Activated CD4-positive, alpha-beta T cell treated with anti-CD3 and anti-CD28 coated beads, Interleukin-2, amount 10 ng/mL, durations not matched to agents 7 days and 5 days (primary cell): ENCODE measurements at places on chromosomes 1 and 21.
A peak's percentile ranks its signal among the peaks of the same experiment; 100 is the strongest.

DNA sequence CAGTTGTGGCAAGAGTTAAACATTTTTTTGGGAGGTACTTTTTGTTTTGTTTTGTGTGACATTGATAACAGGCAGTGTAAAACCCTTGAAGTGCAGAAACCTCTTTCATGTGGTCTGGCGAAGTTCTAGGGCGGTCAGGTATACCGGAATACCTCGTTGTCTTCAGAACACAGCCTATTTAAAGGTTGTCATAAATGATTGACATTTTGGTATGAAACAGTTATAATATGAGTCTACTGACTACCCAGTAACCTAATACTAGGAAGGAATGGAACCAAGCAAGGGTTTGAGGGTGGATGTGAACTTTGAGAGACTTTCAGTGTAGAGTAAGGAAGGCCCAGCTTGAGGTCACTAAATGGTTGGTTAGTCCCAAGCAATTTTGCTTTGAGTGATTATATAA is 40.5 kb downstream of the PATJ start:
- DNase-seq: peak; percentile 86

DNA sequence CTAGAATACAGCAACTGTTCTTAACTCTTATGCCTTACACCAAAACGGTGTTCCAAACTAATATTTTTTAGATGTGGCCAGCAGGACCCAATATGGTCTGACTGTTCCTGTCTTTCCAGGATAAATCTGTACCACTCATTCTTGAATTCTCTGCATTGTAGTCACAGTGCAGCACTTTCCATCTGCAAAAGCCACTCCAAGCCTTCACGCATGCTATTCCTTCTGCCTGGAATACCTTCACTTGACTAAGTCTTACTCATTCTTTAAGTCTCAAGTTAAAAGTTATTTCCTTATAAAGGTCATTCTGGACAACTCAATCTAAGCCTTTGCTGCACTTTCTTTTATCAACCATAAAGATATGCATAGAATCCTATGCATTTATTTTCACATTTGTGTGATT is 1194.5 kb downstream of the PLA2G4A start:
- no peak for DNase-seq

GRCh38 chr21:42027822-42028765 is 17.9 kb upstream of the ZBTB21 start:
- no peak for DNase-seq

GRCh38 chr1:103171041-103171590 is 62.8 kb upstream of the COL11A1 start:
- no peak for DNase-seq

GRCh38 chr1:156889802-156890580 is 3.5 kb upstream of the PEAR1 start:
- DNase-seq: peak; percentile 57

- DNase-seq: no peak
These were observed 23.9 kb downstream of the RNF2 start for GRCh38 chr1:185069202-185069772.

DNA sequence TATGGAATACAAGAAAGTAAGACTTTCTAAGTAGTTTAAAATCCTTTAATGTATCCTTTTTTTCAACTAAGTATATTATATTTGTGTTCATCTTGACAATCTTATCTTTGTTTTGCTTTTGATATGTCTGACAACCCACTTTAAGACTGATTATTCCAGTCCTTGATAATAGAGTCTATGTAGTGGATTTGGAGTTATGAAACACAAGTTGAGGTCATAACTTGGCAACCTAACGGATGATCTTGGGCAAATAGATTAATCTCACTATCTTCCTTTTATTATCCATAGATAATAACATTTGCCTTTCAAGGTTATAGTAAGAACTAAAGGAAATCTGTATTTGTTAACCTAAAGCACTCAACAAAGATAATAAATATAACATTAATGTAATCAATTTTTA is 4.8 kb upstream of the GBP2 start:
- no peak for DNase-seq

DNA sequence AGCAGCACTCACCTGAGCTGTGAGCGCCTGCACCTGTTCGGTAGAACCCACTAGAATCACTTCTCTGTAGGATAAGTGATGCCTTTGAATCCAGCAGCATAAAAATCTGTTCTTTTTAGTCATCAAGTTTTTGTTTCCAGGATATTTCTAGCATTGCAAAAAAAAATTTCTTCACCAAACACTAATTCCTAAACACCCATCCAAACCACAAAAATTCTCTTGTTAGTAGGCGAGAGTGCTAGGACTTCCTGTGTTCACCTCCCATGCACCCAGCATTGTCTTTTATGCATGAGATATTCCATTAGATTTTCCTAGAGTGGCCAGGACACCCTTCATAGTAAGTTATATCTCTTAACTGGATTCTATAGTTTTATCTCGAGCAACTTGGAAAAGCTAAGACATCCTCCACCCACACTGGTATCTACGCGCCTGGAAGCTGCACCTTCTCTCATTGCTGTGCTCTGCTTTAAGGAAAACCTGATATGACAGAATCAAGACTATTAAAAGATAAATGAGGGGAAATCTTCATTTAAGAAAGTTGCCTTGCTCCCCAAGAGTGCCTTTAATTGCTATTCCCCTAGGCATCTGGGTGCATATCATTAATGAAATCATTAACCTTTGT is 12.3 kb downstream of the SERTAD4 start:
- DNase-seq: no peak
